ENCODE measurements at places on chromosomes 5 and 9.

DNA sequence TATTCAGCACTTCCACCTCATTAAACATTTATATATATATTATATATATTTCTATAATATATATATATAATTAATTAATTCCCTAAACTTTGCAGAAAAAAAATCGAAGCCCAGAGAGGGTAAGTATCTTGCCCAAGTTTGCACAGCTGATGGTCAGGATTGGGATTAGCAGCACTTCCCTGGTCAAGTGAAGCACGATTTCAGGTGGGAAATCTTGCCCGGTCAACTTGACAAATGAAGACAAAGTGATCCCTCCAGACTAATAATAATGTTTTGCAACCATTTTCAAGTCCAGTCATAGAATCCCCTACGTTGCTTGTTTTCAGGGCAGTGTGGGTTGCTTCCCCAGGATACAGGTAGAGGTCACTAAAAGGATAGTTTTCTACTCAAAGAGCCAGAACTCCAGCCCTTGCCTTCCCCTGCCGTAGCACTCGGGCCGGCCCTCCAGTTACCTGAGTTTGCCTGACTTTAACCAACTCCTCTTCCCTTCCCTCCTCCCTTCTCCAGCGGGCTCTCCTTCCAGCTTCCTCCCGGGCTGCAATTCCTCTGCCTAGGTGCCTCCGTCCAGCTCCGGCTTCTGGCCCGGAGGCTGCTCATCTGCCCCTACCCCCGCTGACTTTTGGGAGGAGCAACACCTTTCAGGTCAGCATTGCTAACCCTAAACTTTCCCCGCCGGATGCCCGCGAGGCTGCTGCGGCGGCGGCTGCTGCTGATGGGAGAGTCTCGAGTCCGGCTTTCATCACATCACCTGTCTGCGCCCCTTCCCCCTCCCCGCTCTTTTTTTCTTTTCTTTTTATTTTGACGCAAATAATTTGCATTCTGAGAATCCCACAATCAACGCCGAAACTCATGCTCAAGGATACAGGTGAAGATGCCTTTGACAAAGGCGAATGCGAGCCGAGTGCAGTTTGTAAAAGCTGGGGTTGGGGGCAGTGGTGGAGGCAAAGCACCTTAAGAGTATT lies 930 bp downstream of the PRLR start:
- no peak for DNase-seq

DNA sequence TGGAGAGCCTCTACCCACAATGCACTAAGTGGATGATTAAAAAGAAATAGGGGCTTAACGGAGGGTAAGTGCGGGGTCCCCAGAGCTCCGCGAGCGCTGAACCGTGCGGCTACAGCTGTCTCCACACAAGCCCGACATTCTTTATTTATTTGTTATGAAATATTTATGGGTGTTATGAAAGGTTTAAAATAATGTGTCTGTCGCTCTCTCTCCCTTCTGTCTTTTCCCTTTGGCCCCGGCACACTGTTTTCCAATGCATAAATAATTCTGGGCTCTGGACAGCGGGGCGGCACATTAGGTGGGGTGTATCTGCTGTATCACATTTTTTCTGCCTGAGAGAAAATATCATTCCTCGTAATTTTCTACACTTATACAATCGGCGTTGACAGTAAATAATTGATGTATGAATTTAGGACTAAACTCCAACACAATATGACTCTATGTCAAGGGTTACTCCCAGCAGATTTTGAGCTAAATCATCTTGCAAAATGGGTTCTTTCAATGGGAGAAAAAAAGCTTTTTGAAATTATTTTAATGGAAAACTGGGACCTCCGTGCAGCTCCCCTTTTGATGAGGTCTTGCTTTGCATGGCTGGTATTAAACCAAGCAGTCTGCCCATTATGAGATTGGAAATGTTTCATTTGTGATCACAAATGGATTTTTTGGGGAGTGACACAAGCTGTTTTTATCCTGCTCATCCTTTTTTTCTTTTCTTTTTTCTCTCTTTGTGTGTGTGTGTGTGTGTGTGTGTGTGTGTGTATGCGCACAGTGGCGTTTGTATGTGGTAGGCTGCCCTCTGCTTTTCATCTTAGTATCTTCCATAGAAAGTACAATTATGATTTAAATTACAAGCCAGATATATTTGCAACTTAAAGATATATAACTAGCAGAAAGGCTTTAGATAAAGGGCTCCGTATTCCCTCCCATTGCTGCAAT lies 370.6 kb upstream of the IRX4 start:
- DNase-seq: no peak

GRCh38 chr9:121819428-121820231 lies 168.2 kb downstream of the DAB2IP start:
- no peak for DNase-seq

- no peak for DNase-seq
Observed at GRCh38 chr5:128163991-128164390, 80.4 kb downstream of the SLC12A2 start.

GRCh38 chr5:164359260-164360255 lies 854.1 kb downstream of the MAT2B start:
- no peak for DNase-seq

DNA sequence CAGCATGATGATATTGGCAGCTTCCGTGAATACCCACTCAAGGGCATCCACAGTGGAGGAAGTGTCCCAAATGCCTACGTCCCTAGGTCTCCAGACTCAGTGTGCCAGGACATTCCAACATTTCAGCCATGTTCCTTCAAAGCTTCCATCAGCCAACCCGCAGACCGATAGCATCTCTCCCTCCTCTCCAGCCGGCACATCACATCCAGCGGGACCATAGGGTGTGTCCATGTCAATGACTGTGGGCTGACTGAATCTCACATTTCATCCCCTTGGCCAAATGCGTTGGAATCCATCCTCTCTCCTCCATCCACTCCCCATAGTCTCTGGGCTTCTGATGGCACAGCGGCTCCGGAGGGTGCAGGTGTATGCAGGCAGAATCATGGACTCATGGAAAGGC lies 22.2 kb upstream of the GFPT2 start:
- no peak for DNase-seq

All from stimulated activated CD4-positive, alpha-beta T cell treated with anti-CD3 and anti-CD28 coated beads, Interleukin-1b, Interleukin-23, amount 100 ng/mL, for 48 hours (primary cell).